ENCODE measurements at places on chromosomes 5 and 9.

DNA sequence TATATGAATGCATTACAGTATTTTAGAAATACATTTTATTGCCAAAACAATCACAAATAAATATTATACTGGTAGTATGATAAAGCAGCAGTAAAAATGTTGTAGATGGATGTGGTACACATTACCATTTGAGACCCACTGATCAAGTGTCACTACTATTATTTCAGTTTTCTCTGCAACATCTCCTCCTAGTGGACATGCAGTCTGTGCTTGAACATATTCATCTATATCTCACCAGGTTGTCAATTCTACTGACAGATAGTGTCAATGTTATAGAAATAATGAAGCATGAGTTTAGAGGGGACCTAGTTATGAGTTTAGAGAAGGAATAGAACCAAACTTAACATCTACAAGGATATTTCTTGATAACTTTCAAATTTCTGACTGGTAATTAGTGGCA is 39.2 kb upstream of the ELOVL7 start:
- DNase-seq, result no peak

DNA sequence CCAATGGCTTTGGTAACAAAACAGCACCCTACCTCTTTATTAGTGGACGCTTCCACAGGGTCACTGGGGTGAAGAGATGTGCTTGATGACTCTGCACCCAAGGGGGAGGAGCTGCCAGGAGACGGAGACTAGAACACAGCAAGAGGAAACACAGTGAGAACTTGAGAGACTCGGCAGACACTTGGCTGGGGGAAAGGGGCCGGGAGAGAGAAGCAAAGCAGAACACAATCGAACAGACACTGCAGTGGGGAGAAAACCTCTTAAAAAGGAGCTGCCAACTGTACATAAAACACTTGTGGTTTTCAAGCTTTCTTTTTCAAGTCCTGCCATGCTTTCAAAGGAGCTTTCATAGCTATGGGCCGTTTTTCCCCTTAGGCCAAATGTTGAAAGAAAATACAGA is 151.0 kb downstream of the ENTREP1 start:
- no peak for DNase-seq

- DNase-seq, result no peak
Observed at GRCh38 chr5:110702300-110702699, 24.2 kb downstream of the TMEM232 start.

DNA sequence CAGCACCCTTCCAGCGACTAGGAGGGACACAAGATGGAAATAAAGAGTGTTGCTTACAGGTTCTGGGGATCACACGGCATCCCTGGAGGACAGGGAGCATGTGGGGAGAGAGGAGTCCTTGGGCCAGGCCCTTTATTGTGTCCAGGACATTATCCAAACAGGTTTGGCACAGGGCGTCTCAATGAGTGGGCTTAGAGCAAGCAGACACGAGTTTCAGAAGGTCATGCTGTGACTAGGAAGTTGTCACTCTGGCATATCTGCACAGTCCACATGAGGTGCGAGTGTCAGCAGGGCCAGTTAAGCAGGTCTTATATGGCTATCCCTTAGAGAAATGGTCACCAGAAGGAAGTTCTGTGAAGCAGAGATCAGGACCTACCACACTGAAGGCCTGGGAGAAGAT is 174.5 kb upstream of the OTULINL start:
- no peak for DNase-seq

- DNase-seq, result no peak
Observed at GRCh38 chr9:93223260-93224180, 39.6 kb downstream of the WNK2 start.

- no peak for DNase-seq
Observed at GRCh38 chr5:78760770-78761169, 112.2 kb upstream of the LHFPL2 start.

DNA sequence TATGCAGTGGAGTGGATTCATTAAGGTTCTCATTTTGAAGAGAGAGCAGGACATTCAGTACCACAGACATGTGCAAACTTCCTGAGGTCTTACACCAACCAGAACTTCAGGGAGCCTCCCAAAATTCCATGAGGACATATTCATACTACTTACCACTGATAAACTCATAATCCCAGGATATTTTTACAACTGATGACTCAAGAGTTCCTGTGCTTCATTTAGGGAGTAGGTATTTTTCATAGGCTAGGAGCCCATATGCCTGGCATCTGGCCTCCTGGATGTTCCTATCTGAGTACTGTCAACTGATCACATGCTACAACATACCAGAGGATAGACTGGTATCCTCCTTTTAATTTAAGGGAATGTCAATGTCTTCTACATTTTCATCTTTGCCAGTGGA is 578.0 kb downstream of the EFNA5 start:
- no peak for DNase-seq

DNA sequence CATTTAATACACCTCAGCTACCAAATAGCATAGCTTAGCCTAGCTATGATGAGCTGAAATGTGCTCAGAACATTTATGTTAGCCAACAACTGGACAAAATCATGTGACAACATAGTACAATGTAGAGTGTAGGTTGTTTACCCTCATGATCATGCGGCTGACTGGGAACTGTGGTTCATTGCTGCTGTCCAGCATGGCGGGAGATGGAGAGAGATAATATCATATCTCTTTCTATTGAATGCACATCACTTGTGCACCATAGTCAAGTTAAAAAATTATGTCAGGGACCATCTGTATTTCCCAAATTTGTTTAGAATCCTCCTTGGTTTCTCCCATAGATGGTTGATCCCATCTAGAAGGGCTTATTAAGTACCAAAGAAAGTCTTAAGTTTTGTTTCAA is 151.1 kb upstream of the ELL2 start:
- no peak for DNase-seq

GRCh38 chr5:149406203-149406978 is 27.3 kb upstream of the IL17B start:
- DNase-seq, result no peak
